Kidney glomerular epithelial cell (primary cell): ENCODE measurements at places on chromosomes 5 and 9.
A peak's percentile ranks its signal among the peaks of the same experiment; 100 is the strongest.

DNA sequence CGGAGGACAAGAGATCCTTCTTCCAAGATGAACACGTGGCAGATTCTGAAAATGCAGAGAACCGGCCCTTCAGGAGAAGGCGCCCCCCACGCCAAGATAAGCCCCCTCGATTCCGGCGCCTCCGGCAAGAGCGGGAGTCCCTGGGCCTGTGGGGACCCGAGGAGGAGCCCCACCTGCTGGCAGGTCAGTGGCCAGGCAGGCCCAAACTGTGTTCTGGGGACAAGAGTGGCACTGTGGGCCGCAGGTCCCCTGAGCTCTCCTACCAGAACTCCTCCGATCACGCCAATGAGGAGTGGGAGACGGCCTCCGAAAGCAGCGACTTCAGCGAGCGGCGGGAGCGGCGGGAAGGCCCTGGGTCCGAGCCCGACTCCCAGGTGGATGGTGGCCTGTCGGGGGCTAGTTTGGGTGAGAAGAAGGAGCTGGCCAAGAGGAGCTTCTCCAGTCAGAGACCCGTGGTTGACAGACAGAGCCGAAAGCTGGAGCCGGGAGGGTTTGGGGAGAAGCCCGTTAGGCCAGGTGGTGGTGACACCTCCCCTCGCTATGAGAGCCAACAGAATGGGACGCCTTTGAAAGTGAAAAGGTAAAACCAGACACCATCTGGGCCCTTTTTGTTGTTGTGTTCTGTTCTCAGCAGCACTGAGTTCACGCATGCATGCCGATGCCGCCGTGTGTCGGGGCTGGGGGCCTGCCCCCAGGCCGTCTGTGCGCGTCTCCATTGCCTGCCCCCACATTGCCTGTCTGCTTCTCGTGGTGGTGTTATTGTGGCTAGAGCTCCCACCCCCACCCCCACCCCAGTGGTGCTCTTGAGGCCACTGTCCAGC lies 26.6 kb upstream of the POMT1 start:
- DNase-seq, result no peak

DNA sequence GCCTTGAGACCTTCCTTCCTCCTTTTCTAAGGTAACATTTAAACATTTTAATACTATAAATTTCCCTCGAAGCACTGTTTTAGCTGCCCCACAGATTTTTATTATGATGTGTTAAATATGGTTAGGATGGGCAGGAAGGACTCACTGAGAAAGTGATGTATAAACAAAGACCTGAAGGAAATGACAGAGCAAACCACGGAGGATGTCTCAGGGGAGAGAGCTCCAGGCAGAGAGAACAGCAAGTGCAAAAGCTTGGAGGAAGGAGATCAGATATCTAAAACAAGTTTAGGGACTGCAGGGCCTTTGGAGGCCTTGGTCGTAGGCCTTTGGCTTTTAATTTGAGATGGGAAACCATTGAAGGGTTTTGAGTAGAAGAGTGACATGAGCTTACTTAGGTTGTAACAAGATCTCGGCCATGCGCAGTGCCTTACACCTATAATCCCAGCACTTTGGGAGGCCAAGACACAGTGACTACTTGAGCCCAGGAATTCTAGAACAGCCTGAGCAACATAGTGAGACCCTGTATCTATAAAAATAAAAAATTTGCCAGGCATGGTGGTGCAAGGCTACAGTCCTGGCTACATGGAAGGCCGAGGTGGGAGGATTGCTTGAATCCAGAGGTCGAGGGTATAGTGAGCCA lies 35.5 kb upstream of the LRRTM2 start:
- no peak for DNase-seq

DNA sequence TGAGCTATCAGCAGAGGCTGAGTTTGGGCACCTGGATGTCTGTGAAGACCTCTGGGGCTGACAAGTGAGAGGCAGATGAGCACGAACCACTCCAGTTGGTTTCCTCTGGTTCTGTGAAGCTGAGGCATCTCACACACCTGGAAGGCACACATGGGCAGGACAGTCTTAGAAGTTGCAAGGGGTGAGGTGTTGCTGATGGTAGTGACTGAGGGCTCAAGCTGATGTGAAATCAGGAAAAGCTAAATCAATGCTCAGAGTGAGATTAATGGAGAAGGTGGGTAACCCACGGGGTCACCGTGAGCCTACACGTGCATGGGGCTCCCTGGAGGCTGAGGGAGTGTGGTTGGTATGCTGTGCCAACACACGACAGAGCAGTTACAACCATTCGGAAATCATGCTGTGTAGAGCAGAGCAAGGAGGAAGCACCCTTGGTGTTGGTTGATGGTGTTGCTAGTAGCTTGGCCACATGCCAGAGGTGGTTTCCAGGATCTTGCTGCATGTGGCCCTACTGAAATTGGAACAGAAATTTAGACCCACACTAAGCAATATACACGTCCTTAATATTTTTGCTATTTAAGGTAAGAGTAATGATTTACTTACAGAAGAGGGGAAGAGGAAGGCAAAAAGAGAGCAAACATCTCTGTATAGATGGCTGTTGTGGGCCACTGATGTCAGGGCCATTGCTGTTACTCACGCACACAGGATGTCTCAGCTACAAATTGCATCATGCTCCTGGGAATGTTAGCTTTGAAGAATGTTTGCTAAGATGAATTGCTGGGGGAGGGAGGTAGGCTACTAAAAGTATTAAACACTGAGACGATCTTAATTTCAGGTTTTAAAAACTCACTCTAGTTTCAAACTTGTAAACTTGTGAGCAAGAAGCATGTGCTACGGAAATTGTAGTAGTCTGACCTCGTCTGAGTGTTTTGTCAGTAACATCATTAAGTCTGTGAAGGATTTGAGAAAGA lies 170.5 kb downstream of the ARHGEF28 start:
- peak; percentile 98 for DNase-seq

GRCh38 chr5:9284781-9285307 lies 261.0 kb downstream of the SEMA5A start:
- peak; percentile 3 for DNase-seq

- peak; percentile 14 for DNase-seq
These were observed 379.1 kb downstream of the PSAT1 start for GRCh38 chr9:78676009-78676408.

DNA sequence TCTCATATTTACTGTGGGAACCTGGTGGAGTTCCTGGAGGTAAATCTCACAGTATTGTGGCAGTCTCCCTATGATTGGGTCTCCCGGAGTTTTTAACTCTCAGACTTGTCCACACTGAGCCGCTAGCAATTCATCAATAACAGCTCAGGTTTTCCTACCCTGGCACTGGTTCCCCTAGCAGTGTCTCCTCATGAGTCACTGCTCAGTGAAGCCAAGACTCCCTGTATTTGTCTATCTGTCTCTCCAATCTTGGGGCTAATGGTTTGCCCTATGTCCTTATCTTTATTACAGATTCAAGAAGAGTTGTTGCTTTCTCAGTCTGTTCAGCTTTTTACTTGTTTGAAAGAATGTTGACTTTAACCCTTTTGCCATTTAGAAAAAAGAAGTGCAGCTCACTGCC lies 176.7 kb upstream of the FGF10 start:
- no peak for DNase-seq

DNA sequence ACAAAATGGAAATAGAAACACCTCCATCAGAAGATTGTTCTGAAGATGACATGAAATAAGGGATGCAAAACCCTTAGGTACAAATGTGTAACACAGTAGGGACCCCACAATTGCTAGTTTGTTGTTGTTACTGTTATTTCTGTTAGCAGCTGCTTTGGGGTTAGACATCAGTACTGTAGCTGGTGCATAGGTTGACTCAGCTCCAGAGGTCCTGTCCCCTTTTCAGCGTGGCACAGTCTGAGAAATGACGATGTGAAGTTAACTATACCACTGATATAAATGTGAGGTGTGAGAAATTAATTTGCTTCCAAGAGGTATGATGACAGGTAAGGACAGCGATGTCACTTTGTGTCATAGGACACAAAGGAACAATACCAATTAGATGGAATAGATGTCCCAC lies 384.6 kb upstream of the KLF4 start:
- no peak for DNase-seq

- no peak for DNase-seq
These were observed 23.1 kb upstream of the CKMT2 start for GRCh38 chr5:81209869-81210493.

DNA sequence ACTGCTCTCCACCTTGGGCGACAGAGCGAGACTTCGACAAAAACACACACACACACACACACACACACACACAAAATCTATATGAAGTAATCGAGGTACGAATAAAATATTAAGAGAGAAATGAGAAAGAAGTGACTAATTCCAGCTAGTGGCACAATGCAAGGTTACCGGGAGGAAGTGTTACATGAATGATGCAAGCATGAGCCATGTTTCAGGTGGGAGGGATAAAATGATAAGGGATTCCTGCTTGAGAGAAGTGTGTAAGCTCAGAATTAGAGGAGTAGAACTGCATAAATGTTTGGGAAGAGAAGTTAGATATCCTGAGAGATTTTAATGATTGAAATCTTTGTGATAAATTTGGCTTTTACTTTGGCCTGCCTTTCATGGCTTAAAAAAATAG lies 18.8 kb downstream of the HAPLN1 start:
- DNase-seq, result no peak

DNA sequence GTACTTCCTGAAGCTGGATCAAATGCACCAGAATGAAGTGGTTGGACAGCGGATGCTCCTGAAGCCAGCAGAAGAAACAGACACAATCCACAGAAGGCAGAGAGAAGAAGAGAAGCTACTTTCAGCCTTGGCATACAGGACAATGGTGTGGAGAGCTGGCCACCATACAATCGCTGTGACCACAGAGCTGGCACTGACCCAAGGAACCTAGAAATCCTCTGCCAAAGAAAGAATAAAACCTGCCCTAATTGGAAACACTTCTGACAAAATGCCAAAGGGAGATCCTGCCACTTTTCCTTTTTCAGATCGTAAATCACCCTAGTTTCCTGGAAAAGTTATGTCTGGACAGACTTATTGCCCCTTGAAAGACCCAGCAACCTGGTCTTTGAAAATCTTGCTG lies 77.8 kb downstream of the BAAT start:
- no peak for DNase-seq

- DNase-seq, result no peak
These were observed 80.0 kb downstream of the AK8 start for GRCh38 chr9:132797861-132798659.

GRCh38 chr5:74173665-74174064 lies 466.9 kb downstream of the ENC1 start:
- DNase-seq, result no peak

DNA sequence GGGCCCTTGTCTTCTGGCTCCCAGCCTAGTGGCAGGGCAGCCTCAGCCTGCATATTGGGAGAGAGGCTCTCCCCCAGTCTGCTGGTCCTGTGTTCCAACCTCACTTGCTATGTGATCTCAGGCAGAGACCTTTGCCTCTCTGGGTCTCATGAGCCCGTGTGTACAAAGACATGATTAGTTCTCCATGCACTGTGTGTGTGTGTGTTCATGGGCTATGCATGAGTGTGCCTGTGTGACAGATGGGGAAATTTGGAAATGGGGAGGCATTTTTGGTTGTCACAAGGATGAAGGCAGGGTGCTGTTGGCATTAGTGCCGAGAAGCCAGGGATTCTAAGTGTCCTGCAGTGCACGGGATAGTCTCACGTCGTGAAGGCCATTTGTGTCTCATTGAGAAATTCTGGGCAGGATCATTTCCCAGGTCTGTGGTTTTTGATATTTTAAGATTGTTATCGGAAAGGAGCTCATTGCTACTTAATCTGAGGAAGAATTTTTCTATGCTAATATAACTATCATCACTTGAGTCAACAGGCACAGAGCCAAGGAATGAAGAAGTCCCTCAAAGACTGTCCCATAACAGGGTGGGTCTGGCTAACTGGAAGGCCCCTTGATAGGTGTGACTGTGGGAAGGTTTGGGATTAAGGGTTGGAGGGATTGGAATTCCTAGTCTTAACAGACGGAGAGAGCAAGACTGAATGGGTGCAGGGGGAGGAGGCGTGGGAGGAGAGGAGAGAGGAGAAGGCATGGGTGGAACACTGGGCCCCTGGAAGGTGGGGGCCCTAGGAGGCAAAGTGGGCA lies 168.5 kb downstream of the RGS3 start:
- DNase-seq, result no peak

DNA sequence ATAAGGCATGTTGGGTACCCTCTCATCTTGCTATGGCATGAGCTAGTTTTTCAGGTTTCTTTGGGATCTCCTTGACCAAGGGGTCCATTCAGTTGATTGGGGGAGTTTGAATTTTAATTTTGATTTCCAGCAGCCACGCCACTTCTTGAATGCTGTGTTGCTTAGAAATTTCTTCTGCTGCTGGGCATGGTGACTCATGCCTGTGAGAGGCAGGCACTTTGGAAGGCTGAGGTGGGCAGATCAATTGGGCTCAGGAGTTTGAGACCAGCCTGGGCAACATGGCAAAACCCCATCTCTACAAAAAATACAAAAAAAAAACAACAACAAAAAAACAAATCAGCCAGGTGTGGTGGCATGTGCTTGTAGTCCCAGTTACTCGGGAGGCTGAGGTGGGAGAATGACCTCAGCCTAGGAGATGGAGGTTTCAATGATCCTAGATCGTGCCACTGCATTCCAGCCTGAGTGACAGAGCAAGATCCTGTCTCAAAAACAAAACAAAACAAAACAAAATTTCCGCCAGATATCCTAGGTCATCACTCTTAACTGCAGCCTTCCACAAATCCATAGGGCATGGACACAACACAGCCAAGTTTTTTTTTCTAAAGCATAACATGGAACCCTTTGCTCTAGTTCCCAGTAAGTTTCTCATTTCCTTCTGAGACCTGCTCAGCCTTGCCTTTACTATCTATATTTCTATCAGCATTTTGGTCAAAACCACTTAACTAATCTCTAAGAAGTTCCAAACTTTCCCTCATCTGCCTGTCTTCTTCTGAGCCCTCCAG lies 17.7 kb downstream of the TMC1 start:
- no peak for DNase-seq

DNA sequence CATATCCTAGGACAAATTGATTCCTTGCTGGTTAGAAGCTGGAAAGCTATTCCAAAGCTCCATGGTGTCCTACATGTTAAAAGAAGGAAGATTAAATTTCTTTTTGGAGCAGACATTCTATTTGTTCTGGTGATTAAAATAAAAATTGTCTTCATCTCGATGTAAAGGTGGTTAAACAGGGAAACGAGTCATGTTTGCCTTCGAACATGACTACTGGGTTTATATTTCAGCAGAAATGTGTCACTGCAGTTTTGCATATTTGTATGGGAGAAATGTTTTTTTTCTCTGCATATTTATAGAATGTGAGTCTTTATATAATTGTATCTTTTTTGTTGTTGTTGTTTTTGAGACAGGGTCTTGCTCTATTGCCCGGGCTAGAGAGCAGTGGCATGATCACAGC lies 36.4 kb downstream of the ADAMTS12 start:
- no peak for DNase-seq

DNA sequence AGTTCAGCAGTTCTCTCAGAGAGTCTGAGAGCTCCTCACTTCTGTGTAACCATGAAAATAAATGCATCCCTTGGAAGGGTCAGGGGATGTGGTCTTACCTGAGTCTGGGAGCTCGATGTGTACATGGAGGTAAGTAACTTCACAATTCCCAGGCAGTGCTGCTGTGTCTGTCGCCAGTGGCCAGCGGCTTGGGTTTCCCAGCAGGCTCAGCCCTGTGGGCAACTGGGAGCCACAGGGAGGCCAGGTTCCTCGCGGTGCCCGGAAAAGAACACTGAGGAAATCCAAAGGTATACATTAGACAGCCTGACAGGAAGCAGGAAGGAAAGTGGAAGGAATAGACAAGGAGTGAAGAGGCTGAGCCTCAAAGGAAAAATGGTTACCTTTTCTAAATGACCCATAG lies 62.2 kb downstream of the OSTF1 start:
- no peak for DNase-seq

- DNase-seq, result no peak
These were observed 8.0 kb upstream of the REEP5 start for GRCh38 chr5:112930082-112930344.
